Stimulated activated CD4-positive, alpha-beta T cell treated with anti-CD3 and anti-CD28 coated beads, Interleukin-2, amount 100 ng/mL, for 24 hours (primary cell): ENCODE measurements at places on chromosomes 3 and 15.

DNA sequence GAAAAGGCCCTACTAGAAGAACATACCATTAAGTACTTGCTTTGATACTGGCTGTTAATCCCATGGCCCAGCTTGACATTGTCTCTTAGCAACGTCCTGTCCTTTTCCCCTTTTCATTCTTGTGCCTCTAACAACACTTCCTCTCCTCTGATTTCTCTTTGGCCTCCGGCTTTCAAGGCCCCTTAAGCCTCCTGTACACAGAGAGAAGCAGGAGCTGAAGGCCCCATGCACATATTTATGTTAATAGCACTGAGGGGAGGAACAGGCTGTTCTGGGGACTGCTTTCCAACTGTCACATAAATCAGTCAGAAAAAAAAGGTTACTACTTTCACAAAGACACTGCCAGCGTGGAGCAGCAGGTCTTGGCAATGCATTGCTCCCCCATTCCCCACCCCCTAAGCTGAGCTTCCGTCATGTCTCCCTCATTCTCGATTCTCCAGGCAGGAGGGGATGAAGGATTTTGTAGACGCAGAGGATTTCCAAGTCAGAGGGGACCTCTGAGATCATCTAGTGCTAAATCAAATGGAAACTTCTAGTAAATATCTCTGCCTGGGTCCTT lies 257.4 kb upstream of the ADAMTS9 start:
- no peak for DNase-seq

GRCh38 chr3:185760550-185760949 lies 64.3 kb downstream of the IGF2BP2 start:
- DNase-seq = no peak

GRCh38 chr3:66038726-66039589 lies at the start of gene MAGI1:
TSS of gene MAGI1 (minus strand) at chr3:66038918. CDS start at chr3:66038308, 610 bp downstream.
- peak; percentile 55 for DNase-seq

DNA sequence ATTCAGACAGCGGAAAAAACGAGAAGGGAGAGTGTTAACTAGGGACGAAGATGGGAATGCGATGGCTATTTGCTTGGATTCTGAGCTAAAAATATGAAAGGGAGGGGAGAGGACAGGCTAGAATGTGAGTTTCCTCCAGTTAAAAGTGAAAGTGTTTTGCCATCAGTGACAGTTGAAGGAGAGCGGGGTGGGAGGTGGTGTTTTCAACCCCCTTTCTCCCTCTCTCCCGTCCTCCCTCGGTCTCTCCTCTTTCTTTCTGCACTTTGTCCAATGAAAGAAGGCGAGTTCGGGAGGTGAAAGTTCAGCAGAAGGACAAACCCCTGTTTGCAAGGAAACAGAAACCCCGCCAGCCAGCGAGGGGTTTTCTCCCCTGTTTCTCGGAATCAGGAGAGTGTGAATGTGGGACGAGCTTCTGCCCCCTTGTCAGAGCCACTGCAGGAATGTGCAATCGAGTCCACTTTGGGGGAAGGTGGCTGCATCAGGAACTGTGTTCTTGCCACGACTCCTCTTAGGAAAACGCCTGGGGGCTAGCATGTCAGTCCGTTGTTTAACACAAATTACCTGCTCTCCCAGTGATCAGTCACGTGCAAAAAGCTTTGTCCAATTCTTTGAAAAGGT lies 975 bp upstream of the FOXP1 start:
- DNase-seq = peak; percentile 69

GRCh38 chr3:55487381-55488241 lies 505 bp upstream of the WNT5A start:
- DNase-seq = peak; percentile 8

DNA sequence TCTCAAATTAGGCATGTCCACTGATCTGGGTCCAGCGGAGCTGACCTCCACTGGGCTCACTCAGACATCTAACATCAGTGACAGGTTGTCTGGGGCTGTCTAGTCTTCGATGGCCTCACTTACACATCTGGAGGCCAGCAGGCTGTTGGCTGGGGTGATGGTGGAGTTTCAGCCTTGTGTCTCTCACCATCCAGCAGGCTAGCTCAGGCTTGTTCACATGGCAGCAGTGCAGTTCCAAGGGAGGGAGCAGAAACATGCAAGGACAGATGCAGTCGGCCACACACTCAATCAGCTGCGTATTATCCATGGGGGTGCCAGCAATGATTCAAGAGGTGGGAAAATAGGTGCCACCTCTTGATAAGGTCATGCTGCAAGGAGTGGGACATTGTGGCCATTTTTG lies 292.5 kb downstream of the SHQ1 start:
- no peak for DNase-seq

DNA sequence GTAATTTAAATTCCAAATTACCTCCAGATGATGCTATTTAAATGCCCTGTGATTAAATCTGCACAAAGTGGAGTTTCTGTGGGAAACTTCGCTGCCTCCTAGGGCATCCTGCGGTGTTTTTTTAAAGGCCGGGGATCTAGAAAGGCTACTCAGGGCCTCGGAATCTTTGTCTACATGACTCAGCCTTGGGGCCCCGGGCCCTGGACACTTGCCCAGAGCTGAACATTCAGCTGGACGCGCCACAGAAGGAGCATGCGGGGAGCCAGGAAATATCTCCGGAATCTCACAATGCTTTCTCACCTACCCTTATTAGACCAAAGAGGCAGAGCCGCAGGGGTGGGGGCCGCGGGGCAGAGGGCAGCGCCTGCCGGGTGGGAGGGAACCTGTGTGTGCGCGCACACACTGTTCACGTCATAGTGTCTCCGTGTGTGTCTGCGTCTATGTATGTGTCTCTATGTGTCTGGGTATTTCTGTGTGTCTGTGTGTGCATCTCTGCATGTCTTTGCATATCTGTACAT lies 145.5 kb upstream of the TPM1 start:
- no peak for DNase-seq

- no peak for DNase-seq
Observed at GRCh38 chr3:156665291-156665690, 9.1 kb upstream of the TIPARP start.

GRCh38 chr3:17336291-17336690 lies 406.1 kb downstream of the TBC1D5 start:
- no peak for DNase-seq

DNA sequence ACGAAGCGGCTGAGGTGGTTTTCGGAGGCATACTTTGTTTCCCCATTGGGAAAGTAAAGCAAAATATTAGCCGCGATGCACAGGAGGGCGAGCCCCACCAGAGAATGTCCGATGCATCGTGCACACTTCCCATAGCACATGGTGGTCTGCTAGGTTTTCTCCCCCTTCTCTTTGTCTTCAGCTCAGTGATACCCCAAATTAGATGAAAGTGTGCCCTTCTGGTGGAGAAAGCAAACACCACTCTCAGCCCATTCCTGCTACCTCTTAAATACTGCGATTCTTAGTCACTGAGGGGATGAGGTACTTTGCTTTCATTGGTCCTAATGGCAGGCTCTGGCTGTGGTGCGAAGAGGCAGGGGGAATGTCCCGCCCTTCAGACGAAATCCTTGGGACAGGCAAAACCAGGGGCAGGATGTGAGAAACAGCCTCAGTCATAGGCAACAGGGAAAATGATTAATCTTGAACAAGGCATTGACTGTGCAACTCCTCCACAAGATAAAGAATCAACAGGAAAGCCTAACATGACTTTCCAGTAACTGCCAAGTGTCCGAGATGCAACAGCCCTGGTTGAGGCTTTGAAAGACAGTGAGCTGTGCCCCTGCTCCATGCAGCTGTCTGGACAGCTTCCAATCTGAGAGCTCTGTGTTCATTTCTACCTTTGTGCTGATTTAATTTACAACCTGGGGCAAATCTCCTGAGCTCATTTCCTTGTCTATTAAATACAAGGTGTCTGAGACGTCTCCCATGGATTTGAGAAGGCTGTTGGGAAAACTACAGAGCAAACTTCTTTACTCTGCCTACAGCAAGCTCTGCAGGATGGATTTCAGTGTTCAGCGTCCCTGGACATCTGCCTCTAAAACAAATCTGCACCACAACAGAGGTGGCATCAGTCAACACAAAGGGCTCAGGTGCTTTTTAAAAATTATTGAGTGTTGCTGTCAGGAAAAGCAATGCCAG lies at the start of gene TM4SF1:
TM4SF1 (minus strand) TSS at position 242 of the 957 bp plus-strand sequence; CDS start at position 140, 102 bp downstream.
- DNase-seq = no peak

DNA sequence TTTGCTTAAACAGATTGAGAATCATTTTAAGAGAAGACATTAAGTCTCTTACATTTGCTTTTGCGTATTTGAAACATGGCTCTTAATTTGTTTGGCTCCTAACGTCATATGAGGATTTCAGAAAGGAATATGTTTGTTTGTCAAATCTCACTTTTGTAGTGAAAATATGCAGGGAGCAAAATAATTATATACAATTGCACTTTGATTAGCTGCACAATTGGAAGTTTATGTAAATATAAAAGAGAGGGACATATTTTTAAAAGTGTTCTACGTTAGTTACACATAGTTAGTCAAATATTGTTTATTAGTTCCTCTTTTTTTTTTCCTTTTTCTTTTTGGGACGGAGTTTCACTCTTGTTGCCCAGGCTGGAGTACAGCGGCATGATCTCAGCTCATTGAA lies 42.7 kb upstream of the GOLIM4 start:
- no peak for DNase-seq

DNA sequence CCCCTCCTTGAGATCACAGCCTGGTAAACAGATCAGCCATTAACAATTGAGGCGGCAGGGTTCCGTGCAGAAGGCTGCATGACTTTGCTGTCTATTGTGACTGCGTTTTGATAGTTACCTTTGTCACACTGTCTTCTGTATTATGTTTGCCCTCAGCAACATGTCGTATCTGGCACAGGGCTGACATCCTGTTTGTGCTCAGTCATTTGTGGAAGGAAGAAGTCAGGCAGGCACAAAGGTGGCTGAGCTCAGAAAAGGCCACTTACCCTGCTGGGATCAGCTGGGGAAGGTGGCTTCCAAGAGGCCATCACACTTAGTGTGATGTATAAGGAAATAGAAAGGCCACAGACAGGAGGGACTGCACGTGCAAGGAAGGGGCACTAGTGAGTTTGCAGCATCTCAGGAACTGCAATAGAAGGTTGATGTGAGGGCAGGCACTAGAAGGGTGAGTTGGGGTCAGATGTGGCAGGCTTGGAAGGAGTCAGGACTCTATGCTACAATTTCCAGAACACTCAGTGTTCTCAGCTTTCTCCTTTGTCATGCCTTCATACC lies 13.4 kb downstream of the PML start:
- no peak for DNase-seq

GRCh38 chr15:73330206-73331051 lies 38.3 kb downstream of the HCN4 start:
- DNase-seq = no peak
